Stimulated activated CD8-positive, alpha-beta memory T cell treated with anti-CD3 and anti-CD28 coated beads, Interleukin-15, amount 100 ng/mL, for 48 hours (primary cell): ENCODE measurements at places on chromosomes 3 and 15.
A peak's percentile ranks its signal among the peaks of the same experiment; 100 is the strongest.

DNA sequence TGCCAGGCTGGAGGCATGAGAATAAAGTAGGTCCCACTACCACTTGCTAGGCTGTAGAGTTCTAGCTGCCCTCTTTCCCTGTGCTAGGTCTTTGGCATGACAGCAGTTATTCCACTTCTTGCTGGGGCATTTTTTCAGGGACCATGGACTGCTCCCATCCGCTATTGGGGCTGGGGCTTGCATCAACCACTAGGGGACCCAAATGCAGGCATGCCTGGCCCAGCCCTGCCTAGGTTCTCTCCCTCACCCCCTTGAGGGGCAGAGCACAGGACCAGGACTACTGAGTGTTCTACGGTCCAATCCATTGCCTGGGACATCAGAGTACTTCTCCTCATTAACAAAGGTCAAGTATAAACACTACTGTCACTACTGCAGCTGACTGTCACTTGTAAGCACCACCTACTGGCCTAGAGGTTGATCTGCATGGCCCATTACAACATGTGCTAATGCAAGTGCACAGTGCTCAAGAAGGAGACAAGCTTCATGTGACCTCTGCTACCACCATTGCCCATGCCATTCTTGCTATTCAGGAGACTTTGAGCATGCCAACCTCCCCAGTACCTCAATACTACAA, 270.5 kb downstream of the MBNL1 start:
- no peak for DNase-seq

DNA sequence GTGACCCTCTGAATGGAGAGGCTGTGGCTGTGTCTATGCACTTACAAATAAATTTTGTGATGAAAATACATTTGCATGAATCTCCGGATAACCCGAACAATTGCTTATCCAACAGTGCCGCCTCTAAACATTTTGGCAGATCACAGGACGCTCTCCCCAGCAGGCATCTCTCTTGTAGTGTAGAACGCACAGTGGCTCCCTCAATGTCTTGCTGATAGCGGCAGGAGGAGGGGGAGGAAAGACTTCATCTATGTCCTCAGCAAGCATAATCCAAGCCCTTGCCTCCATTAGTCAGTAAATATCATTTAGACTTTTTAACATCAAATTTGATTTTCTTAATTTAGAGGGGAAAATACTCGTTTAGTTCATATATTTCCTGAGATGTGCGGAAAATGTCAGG, 318.1 kb upstream of the IGF1R start:
- DNase-seq = no peak

- DNase-seq = peak; percentile 82
Observed at GRCh38 chr15:75204340-75205063, 2.8 kb downstream of the C15orf39 start.

GRCh38 chr15:55118344-55118870, 78.3 kb downstream of the RSL24D1 start:
- no peak for DNase-seq

DNA sequence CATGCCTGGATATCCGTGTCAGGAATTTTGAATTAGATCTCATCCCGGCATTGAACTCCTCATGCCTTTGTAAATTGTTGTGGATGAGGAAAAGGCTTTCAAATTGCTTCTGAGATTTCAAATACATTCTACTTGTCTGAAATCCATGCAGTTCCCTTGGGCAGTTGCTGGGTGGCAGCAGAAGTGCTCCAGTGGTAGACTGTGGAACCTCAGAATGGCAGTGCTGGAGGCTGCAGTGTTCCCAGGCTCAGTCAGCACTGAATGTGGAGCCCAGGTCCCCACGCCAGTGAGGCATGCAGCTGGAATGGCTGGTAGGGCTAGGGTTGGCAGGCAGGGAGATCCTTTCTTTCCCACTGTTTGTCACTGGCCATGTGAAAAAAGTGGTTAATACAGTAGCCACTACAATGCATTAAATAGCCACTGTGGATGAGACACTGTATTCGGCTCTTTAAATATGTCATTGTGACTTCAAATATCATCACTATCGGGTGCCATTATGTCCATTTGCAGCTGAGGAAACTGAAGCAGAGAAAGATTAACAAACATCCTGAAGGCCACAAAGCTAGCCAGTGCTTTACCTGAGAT, 98.6 kb downstream of the TPRG1 start:
- DNase-seq = no peak

DNA sequence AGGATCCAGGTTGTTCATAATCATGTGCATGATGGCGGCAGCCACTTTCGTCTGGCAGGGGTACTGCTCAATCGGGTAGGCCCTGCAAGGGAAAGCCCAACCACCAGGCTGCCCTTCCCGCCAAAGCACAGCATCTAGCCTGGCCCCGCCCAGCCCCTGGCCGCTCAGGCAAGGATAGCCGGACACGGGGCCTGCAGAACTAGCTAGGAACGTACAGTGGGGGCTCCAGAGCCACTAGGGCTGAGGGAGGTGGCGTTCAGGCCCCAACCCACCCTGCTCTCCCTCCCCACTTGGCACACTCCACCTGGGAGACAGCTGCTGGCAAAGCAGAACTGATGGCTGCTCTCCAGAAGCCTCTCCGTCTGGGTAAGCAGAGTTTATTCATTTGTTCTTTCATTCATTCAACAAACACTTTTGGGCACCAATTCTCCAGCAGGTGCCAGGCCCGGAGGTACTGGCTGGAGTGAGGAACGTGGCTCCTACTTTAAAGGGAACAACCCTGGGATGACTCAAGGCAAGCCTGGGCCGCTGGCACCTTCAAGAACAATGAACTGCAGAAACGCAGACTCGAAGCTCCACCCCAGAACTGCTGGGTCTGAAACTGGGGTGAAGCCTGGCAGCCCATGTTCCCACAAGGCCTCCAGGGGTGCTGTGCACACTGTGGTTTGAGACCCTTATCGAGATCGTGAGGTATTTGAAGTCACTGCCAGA, 7.8 kb downstream of the UROC1 start:
- DNase-seq = no peak

DNA sequence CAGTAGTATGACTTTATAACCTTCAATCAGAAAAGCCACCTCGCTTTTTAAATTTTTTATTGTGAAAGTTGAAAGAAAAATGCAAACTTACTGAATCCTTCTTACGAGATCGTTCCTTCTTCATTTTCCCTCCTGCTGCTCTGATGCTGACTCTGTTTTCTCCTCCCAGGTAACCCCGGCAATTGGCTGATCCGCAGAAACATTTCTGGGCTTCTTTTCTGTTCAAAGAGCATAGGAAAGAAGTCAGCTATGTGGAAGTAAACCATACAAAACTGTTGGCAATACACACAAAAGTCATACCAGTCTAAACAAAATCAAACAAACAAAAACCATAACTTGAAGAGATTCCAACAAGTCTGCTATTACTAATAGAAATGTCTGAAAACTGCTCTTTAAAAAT, 66.0 kb downstream of the SETD2 start:
- no peak for DNase-seq

GRCh38 chr15:98025237-98025636, 64.7 kb downstream of the ARRDC4 start:
- DNase-seq = no peak

DNA sequence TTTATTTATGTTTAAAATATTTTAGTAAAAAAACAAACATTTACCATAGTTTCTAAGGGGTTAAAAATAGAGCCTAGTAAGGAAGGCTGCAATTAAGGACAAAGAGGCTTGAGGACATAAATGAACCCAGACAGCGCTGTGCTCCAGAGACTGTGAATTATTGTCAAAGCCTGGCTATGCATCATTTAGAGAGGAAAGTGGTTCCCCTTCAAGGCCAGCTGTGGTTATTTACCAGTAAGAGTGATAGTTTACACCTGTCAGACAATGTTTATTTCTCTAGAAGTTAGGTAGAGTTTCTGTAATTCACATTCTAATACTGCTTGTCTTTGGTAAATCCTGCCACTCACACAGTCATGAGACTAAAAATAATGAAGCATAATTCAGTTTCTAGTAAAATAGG, 32.4 kb upstream of the PIK3R4 start:
- DNase-seq = no peak

DNA sequence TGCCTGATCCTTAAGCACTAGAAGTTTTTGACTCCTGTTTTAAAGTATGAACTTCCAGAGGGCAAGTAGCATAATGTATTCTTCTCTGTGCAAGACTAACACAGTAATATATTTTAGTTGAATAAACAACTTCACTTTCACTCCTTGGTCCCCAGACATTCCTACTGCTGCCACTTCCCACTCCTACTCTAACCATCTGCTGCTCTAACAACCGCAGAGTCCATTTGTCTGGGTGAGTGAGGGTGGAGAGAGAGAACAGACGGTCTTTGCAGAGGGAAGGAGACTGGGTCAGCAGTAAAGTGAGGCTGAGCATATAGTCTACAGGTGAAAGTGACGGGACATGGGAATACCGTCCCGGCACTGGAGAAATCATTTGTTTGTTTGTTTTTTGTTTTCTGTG, 301.0 kb upstream of the SLCO3A1 start:
- no peak for DNase-seq

- DNase-seq = no peak
Observed at GRCh38 chr3:195451373-195452015, 8.7 kb upstream of the ACAP2 start.

GRCh38 chr3:176663837-176664831, 533.1 kb downstream of the TBL1XR1 start:
- no peak for DNase-seq

GRCh38 chr3:25587094-25587493, 77.6 kb downstream of the TOP2B start:
- DNase-seq = no peak

DNA sequence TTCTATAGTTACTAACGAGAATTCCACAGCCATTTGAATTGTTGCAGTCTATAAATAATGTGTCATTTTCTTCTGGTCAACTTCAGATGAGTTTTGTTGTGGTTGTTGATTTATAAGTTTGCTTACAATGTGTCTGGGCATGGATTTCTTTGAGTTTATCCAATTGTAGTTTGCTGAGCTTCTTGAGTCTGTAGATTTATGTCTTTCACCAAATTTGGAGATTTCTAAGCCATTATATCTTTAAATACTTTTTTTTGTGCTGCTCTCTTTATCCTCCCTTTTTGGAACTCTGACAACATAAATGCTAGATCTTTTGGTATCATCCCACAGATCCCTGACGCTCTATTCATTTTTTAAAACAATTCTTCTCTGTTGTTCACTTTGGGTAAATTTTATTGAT, 63.2 kb upstream of the NDUFB4 start:
- DNase-seq = no peak

DNA sequence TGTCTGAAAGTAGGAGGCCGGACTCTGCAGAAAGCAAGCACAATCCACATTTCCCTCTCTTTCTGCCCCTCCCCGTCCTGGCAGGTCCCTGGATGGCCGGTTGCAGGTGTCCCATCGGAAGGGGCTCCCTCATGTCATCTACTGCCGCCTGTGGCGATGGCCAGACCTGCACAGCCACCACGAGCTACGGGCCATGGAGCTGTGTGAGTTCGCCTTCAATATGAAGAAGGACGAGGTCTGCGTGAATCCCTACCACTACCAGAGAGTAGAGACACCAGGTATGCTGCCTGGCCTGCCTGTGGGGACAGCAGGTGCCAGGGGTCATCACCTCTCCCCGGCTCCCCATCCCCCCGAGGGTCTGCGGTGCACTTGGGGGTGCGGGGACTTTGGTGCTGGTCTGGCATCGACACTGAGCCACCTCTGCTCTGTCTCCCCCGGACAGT, 89.6 kb downstream of the AAGAB start:
- DNase-seq = no peak

- no peak for DNase-seq
Observed at GRCh38 chr3:140336465-140336864, 341.4 kb upstream of the TRIM42 start.
